ENCODE measurements at places on chromosomes 1 and 21.

- no peak for DNase-seq
Measured at GRCh38 chr1:94045465-94046056, 75.4 kb downstream of the ABCA4 start.

- DNase-seq: no peak
Measured at GRCh38 chr1:51535006-51535592, 16.0 kb upstream of the EPS15 start.

DNA sequence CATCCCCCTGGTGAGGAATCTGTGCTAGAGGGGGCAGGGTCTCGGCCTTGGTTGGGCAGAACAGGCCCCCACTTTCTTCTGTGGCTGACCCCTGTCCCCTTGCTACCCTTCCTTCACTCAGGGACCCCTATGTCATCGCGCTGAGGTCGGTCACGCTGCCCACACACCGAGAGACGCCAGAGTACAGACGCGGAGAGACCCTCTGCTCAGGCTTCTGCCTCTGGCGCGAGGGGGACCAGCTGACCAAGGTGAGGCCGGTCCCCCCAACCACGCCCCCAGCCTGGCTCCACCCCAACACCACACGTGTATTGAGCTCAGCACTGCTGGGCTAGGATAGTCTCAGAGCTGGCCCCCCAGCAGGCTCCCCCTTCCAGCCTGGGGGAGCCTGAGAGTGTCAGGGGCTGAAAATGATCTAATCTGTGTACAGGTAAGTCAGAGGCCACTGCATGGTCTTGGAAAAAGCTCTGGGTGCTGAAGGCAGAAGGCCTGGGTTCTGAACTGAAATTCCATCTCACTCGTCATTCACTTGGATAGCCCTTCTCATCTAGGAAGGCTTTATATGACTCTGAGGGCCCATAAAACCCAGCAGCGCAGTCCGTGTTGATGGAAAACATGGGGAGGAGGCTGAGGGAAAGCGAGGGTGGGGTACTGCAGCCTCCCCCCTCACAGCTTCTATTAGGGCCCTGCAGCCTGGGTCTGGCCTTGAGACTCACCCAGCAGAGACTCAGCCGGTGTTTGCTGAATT lies 15.3 kb downstream of the FAM151A start:
- no peak for DNase-seq

- no peak for DNase-seq
Measured at GRCh38 chr1:112618114-112618720, 724 bp downstream of the ST7L start.

GRCh38 chr1:198064181-198064580 lies 92.6 kb upstream of the NEK7 start:
- no peak for DNase-seq

Measured in stimulated activated CD8-positive, alpha-beta memory T cell treated with anti-CD3 and anti-CD28 coated beads, Interleukin-4, amount 100 ng/mL, for 4 hours (primary cell).